NCI-H460 (cell line): ENCODE measurements at places on chromosomes 7 and 10. TPM values are rescaled to one million over a fixed set of nuclear protein-coding genes. Genes with fewer than 3 reads are reported as not detected.

- no peak for DNase-seq
Measured at GRCh38 chr10:79219322-79219957, 127.8 kb upstream of the PPIF start.

Gene STEAP1B
- total RNA-seq, result 5.1 and 5.4 TPM in 2 replicates

Gene SSMEM1
- total RNA-seq, result 0.12 TPM in 1 of 2 replicates, not detected in the other

Gene CTTNBP2
- 0.23 and 0.94 TPM in 2 replicates for total RNA-seq
